ENCODE measurements at places on chromosomes 7 and 10. TPM values are rescaled to one million over a fixed set of nuclear protein-coding genes. Genes with fewer than 3 reads are reported as not detected.

CDC14C gene
- not detected for total RNA-seq

- no peak overlapping the region for H3K27ac ChIP-seq
- no peaks in the 10 kb centered on the region for H3K27me3 ChIP-seq
- H3K4me3 ChIP-seq = no peak overlapping the region
- H3K4me1 ChIP-seq = peaks cover 19% of the 10 kb centered on the region
Measured at GRCh38 chr7:17646253-17646956, 293.9 kb downstream of the SNX13 start.

GRCh38 chr10:49024484-49024883 lies 84.8 kb upstream of the LRRC18 start:
- no peaks in the 10 kb centered on the region for H3K4me1 ChIP-seq
- H3K36me3 ChIP-seq = no peaks in the 10 kb centered on the region
- no peak for DNase-seq
- no peak overlapping the region for H3K27ac ChIP-seq

DNA sequence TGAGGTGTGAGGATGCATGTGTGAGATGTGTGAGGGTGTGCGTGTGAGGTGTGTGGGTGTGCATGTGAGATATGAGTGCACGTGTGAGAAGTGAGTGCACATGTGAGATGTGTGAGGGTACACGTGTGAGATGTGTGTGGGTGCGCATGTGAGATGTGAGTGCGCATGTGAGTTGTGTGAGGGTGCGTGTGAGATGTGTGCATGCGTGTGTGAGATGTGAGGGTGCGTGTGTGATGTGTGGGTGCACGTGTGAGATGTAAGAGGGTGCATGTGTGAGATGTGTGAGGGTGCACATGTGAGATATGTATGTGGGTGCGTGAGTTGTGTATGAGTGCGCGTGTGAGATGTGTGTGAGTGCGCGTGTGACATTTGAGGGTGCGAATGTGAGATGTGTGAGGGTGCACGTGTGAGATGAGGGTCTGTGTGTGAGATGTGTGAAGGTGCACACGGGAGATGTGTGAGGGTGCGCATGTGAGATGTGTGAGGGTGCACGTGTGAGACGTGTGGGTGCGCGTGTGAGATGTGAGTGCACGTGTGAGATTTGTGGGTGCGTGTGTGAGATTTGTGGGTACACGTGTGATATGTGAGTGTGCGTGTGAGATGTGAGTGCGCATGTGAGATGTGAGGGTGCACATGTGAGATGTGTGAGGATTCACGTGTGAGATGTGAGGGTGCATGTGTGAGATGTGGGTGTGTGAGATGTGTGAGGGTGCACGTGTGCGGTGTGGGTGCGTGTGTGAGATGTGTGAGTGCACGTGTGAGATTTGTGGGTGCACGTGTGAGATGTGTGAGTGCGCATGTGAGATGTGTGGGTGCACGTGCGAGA lies 30.5 kb downstream of the PPIF start:
- no peak for DNase-seq
- H3K36me3 ChIP-seq = peaks cover 13% of the 10 kb centered on the region
- H3K27me3 ChIP-seq = no peaks in the 10 kb centered on the region

ZNF679 gene
- not detected for total RNA-seq

DNA sequence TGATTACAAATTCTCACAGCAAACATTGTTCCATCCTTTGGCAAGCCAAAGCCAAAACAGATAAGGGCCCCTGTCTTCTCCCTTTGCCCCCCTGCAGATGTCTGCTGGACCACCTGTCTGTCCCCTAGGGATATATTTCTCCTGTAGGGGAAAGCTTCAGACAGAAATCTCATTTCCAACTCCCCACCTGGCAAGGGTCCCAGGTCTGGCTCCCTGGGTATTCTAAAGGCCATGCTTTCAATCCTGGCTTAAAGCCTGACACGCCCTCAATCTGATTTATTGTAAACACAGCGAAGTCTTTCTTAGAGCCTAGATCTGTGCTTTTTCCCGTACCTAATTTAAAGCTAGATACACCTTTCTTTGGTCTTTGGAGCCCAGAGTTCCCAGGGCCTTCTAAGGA lies 66.1 kb downstream of the KCNMA1 start:
- no peaks in the 10 kb centered on the region for H3K4me1 ChIP-seq
- no peak overlapping the region for H3K27ac ChIP-seq
- DNase-seq = no peak
- H3K27me3 ChIP-seq = no peaks in the 10 kb centered on the region

FAM25C gene
- not detected for total RNA-seq

DNA sequence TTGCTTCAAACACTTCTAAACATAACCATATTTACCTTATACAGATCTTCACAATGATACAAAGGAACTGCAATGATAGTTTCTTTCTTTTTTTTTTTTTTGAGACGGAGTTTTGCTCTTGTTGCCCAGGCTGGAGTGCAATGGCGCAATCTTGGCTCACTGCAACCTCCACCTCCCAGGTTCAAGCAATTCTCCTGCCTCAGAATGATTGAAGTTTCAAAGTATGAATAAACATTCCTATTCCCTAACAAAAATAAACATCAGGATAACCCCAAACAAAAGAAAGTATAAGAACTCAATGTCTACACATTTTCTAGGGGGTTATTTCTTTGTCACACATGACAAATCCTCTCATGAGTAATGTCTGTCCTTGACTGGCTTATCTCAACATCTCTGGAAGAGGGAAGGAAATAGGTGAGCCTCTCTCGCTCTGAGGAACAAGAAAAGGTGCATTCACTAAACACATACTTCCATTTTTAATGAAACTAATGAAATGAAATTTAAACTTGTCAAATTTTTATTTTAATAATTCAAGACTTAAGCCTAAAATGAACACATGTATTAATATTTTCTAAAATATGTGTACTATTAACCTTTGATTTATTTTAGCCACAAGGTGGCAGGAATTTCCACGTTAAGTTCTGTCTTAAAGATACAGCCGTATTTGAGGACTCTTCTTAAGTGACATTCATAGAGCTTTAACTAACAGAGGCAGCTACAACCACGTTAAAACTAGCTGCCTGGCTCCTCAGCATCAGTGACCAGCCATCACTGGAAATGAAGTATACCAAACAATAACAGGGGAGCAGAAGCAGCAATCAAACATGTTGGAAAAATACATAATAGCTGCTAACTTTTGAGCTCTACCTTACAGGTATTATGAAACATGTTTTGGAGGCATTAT lies 58.3 kb downstream of the MALSU1 start:
- H3K4me1 ChIP-seq = peaks cover 14% of the 10 kb centered on the region
- no peaks in the 10 kb centered on the region for H3K27me3 ChIP-seq
- peak; percentile 74 for DNase-seq
- H3K36me3 ChIP-seq = peaks cover 4% of the 10 kb centered on the region
- H3K4me3 ChIP-seq = peak overlapping the region; percentile 41
- peak overlapping the region; percentile 35 for H3K27ac ChIP-seq

GRCh38 chr10:121690152-121690848 lies 92.1 kb upstream of the FGFR2 start:
- H3K4me3 ChIP-seq = no peak overlapping the region
- no peak for DNase-seq
- H3K27me3 ChIP-seq = peaks cover 53% of the 10 kb centered on the region
- H3K27ac ChIP-seq = no peak overlapping the region
- peaks cover 1% of the 10 kb centered on the region for H3K4me1 ChIP-seq

DNA sequence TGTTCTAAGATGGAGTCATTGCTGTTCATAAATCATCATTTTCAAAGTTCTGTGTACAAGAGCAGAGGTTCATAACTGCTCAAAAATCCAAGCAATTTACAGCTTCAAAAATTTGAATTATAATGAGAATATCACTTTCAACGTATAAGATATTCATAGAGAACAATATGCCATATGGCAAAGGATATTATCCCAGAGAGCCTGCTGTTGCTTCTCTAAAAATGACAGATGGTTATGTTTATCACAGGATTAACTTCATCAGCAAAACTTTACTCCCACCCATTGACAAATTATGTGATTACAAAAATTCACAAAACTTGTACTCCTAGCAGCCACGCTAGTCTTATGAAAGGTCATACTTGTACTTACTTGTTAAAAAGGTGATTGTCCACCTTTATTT lies 105.1 kb downstream of the PIP4K2A start:
- H3K4me1 ChIP-seq = peaks cover 6% of the 10 kb centered on the region
- no peaks in the 10 kb centered on the region for H3K27me3 ChIP-seq
- DNase-seq = no peak

DNA sequence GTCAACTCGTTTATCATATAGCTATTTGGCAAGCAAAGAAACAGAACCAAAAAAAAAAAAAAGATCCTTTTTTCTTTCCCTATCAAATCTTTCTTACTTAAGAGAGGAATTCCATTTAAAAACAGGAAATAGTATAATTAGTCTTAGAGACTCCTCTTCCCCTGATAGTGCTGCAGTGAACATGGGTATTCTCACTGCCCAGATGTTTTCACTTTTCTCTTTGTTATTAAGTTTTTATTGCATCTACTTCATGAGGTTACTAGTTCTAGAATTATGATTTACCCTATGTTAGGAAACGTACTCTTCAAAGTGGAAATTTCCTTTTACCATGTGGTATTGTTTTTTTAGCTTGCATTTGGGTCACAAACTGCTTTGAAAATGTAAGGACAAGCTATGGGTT lies 8.5 kb downstream of the CASP2 start:
- no peaks in the 10 kb centered on the region for H3K27me3 ChIP-seq
- H3K4me1 ChIP-seq = peaks cover 13% of the 10 kb centered on the region
- no peak overlapping the region for H3K4me3 ChIP-seq

ASB15 gene
- not detected for total RNA-seq

DNA sequence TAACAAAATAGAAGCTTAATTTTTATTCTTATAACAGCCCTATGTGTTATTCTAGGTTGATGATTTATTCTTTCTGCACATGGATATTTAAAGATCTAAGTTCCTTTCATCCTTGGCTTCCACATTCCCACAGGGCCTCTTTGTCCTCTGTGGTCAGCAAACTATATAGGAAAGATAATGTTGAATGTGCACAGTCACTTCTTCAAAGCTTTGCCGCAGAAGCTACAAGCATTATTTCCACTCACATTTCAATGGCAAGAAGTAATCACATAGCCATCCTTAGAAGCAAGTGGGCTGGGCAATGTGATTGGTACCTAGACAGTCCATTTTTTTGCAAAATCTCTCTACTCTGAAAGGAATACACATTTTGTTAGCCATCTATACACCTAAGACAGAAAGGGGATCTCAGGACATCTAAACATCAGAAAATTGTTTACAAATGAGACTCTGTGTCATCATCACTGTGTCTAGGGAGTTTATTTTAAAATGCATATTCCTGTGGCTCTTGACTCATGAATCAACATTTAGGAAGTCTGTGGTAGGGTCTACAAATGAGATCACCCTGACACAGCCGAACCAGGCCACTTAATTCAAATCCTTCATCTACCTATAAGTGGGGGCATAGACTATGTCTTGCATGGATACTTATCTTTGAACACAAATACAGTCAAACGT lies 1060.5 kb downstream of the XPNPEP1 start:
- H3K4me3 ChIP-seq = no peak overlapping the region
- no peaks in the 10 kb centered on the region for H3K27me3 ChIP-seq
- no peak for DNase-seq
- no peaks in the 10 kb centered on the region for H3K4me1 ChIP-seq
- no peak overlapping the region for H3K27ac ChIP-seq
- H3K36me3 ChIP-seq = no peaks in the 10 kb centered on the region

HOXA5 gene
- 7.4 TPM for total RNA-seq

GRCh38 chr10:123166618-123167017 lies 12.4 kb downstream of the BUB3 start:
- no peak overlapping the region for H3K4me3 ChIP-seq
- H3K36me3 ChIP-seq = peaks cover 68% of the 10 kb centered on the region
- H3K27me3 ChIP-seq = no peaks in the 10 kb centered on the region
- DNase-seq = no peak
- H3K27ac ChIP-seq = peak overlapping the region; percentile 61

DNA sequence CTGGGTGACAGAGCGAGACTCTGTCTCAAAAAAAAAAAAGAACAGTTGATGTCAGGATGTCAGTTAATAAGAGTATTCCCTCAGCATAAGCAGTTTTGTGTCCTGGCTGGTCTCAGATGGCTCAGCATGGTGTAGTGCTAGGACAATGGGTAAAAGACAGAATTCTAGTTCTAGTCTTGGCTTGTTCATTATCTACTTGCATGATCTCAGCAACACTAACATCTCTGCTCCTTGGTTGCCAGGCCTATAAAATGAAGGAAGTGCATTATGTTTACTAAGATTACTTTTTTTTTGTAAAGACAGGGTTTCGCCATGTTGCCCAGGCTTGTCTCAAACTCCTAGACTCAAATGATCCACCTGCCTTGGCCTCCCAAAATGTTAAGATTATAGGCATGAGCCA lies 84.3 kb upstream of the SP8 start:
- DNase-seq = no peak
- H3K27ac ChIP-seq = no peak overlapping the region
- H3K27me3 ChIP-seq = no peaks in the 10 kb centered on the region
- H3K4me1 ChIP-seq = no peaks in the 10 kb centered on the region

RBM20 gene
- total RNA-seq = not detected

TBX20 gene
- not detected for total RNA-seq

GRCh38 chr7:103065667-103066066 lies 8.9 kb downstream of the FBXL13 start:
- H3K4me1 ChIP-seq = no peaks in the 10 kb centered on the region
- peak; percentile 57 for DNase-seq
- no peaks in the 10 kb centered on the region for H3K36me3 ChIP-seq
- H3K27me3 ChIP-seq = no peaks in the 10 kb centered on the region

GRCh38 chr10:124674768-124675222 lies 69.4 kb downstream of the FAM53B start:
- DNase-seq = no peak
- no peak overlapping the region for H3K4me3 ChIP-seq
- peaks cover 5% of the 10 kb centered on the region for H3K4me1 ChIP-seq
- no peaks in the 10 kb centered on the region for H3K27me3 ChIP-seq

- H3K27ac ChIP-seq = peak overlapping the region; percentile 62
- H3K4me3 ChIP-seq = peak overlapping the region; percentile 25
- H3K27me3 ChIP-seq = no peaks in the 10 kb centered on the region
- H3K4me1 ChIP-seq = peaks cover 22% of the 10 kb centered on the region
Measured at GRCh38 chr7:7207876-7208275, 25.5 kb downstream of the C1GALT1 start.

DNA sequence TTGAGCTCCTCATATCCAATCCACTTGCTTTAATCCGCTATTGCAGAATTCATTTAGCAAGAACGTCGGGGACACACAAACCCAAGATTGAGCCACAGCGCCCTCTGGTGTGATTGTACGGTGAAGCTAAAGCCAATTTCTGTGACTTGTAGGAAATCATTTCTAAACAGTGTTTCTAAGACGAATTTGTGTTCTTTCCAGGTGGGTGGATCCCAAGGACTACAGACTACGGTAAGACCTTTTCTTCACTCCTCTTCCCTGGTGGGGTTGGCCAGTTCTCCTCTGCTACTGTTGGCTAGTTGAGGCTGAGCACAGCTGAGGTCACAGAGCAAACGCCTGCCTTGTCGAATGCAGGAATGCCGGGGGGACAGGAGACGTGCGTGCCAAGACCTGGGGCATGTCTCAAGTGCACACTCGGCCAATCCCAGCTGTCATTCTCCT lies 5.2 kb downstream of the DMBT1 start:
- peak; percentile 93 for DNase-seq
- no peaks in the 10 kb centered on the region for H3K36me3 ChIP-seq
- no peaks in the 10 kb centered on the region for H3K27me3 ChIP-seq
- H3K27ac ChIP-seq = no peak overlapping the region
- peak overlapping the region; percentile 68 for H3K4me3 ChIP-seq

DNA sequence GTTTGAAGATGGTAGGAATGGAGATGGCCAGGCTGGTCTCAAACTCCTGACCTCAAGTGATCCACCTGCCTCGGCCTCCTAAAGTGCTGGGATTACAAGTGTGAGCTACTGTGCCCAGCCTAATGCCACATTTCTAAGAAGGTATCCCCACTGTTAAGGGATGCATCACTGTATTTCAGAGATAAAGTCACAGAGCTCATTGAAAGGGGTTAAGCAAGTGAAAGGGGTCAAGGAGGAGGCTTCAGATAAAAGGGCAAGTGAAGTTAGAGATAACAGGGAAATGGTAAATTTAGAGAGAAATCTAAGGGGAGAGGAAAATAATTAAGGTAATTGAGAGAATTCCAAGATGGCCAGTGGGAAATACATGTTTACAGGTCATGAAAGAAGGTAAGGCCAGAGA lies 93.0 kb upstream of the SP4 start:
- no peaks in the 10 kb centered on the region for H3K27me3 ChIP-seq
- no peak overlapping the region for H3K27ac ChIP-seq
- DNase-seq = no peak

All from MCF 10A (cell line).